Fibroblast of skin of abdomen (primary cell): ENCODE measurements at places on chromosomes 16 and 17.

- no peak for DNase-seq
These were observed 21.8 kb downstream of the SREBF1 start for GRCh38 chr17:17815062-17815406.

- no peak for DNase-seq
These were observed 2.4 kb upstream of the C1QTNF8 start for GRCh38 chr16:1098266-1098991.

DNA sequence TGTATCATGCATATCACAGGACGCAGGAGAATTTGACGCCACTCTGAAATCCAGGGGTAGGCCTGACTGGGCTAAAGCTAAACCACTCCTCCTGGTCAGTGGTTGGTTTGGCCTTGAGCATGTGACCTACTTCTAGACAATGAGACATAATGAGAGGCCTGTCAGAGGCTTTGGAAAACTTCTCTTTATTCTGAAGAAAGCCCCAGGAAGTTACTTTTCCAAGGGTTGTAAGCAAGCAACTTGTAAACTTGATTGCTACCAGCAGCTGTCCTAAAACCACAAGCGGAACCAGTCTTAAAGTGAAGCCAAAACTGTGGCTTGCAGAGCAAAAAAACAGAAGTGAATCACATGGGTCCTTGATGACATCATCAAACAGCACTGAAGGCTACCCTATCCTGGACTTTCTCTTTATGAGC is 138.2 kb upstream of the COX10 start:
- DNase-seq: peak; percentile 54

- no peak for DNase-seq
These were observed 308.7 kb upstream of the N4BP1 start for GRCh38 chr16:48918520-48919258.

DNA sequence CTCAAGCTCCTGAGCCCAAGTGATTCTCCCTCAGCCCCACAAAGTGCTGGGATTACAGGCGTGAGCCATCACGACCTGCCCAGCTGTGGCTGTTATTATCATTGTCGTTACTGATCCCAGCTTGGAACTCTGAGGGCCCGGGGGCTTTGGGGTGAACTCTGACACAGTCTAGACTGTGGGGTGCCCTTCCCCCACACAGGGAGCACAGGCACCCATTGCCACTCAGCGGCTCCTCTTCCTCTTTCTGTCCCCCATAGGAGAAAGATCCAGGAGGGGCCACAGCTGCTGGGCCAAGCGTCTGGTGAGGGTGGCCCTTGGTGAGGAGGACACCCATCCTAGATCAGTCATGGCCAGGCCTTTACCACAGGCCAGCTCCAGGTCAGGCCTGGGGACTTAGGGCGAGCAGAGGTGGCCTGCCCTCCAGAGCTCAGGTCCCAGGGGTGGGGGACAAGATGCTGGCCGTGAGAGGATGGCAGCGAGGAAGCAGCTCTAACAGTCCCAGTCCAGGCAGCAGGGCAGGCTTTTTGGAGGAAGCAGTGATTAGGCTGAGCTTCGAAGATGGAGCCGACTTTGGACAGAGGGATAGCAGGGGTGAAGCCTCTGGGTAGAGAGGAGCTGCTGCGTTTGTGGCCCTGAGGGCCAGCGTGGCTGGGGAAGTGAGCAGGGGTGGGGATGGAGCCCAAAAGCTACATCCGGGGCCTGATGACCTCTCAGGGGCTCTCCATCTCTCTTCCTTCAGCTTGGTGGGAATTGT is 24.7 kb downstream of the TMEM235 start:
- no peak for DNase-seq

- no peak for DNase-seq
These were observed 115.2 kb downstream of the PITPNC1 start for GRCh38 chr17:67492251-67492740.
